ENCODE measurements at places on chromosomes 6 and 20.

- no peak for DNase-seq
Observed at GRCh38 chr6:120786682-120787081, 547.6 kb downstream of the TBC1D32 start.

DNA sequence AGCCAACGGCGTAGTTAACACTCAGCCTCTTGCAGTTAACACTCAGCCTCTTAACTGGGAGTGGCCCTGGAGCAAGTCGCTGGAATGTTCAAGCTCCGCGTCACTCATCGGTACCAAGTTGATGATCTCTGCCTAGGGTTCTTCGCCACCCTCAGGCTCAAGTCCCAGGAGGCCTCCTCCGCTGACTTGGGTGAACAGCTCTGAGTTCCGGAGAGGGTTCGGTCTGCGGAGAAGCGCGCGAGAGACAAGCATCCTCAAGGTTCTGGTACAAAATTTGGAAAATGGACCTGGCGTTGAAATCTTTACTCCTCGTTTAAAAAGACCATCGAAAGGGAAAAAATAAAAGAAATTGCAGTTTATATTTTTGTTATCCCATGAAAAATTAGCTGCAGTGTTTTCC lies 876 bp upstream of the DSP start:
- DNase-seq, result no peak

DNA sequence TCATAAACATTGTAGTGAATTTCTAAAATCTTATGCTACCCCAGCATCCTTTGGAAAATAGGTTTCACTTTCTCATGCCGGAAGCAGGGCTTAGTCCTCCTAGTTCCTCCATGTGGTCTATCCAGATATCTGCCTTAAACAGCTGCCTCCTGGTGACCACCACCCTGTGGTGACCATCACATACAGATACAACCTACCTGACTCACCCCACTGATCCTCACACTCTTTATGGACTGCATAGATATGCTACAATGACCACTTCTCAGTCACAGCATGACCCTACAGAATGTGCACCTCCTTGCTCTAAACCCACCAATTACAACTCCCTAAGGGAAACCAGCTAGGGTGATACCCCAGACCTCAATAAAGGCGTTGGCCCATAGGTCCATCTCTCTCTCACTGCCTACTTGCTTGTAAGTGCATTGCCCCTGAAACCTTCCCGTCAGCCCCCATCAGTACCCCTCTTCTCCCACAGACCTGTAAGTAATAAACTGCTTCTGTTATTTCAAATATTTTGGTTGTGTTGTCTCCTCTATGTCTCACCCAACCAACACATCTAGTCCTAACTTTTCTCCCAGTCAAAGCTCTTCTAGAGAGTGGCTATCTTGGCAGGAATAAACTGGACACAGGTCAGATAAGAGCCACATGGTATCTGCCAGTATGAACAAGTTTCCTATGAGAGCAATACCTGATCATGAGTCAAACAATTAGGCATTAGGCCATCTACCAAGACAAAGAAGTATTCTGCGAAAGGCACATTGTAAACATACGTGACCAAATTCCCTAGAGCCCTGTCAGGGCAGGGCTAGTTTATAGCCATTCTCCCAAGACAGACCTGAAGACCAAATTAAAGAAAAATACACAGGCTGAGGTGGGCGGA lies 39.4 kb upstream of the PLEKHG1 start:
- no peak for DNase-seq

DNA sequence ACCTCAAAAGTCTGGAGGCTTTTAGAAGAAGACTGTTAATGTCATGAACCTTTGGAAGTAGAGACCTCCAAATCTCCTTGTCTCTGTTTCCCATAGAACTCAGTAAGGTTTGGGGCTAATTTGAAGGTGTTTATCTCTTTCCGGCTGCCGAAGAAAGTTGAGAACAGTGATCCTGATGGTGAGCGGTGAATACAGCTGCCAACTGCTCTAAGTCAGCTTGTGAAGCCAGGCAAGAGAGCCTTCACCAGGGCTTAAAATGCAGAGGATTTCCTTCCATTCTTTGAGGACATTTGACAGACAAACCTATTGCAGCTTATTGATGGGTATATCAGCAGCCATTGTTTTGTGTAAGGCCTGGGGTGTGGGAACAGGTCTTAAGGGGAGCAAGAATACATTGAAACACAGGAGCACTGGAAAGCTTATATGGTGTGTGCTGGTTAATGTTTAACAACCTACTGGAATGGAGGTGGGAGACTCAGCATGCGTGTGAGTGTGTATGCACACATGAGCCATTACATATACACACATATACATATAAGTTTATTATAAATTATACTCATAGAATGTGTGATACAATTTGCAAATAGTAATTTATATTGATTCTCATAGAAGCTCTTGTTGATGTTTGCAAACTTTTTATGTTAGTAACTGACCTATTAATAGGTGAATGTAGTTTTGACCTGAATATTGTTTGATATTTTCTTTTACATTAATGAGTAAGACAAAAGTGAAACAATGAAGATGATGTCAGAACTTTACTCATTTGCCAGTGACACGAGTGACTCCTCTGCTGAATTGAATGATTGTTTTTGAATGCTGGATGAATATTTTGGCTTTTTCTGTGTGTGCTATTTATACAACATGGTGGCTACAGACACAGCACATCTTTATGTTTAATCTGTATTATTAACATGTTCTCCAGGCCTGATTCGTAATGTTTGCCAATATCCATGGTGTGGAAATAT lies 18.1 kb downstream of the PLEKHG1 start:
- DNase-seq, result no peak

GRCh38 chr6:28811873-28812272 lies 111.9 kb downstream of the TRIM27 start:
- no peak for DNase-seq

GRCh38 chr20:48686238-48687116 lies 141.3 kb downstream of the PREX1 start:
- peak; percentile 67 for DNase-seq

- no peak for DNase-seq
Observed at GRCh38 chr6:153790048-153790447, 249.0 kb upstream of the OPRM1 start.

GRCh38 chr20:45070932-45071632 lies 29.8 kb downstream of the KCNS1 start:
- DNase-seq, result no peak

DNA sequence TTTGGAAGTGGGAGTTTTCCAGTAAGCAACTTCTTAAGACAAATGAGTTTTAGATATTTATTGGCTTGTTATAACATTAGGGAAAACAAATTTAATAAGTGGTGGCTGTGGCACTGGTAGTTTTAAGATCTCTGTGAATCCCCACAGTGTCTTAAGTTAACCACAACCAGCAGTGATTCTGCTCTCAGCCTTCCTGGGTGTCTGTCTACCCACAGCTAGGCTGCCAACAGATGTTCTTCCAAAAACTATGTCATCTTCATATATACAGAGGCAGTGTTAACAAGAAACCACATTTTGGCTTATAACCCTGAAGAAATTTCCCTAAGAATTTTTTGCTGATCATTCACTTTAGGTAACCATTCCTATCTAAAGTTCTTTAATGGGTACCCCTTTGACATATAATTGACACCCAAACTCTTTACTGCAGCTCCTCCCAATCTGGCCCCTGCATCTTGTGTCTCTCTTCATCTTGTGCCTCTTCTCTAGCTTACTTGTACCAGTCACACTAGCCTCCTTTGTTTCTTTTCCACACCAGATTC lies 52.7 kb downstream of the TOP1 start:
- DNase-seq, result no peak
